DMS79 treated with DMSO at 0.1 percent for 48 hours (cell line): ENCODE measurements at places on chromosomes 5 and 9.

- DNase-seq: no peak
These were observed 110.4 kb downstream of the FBXO4 start for GRCh38 chr5:42035526-42035925.

DNA sequence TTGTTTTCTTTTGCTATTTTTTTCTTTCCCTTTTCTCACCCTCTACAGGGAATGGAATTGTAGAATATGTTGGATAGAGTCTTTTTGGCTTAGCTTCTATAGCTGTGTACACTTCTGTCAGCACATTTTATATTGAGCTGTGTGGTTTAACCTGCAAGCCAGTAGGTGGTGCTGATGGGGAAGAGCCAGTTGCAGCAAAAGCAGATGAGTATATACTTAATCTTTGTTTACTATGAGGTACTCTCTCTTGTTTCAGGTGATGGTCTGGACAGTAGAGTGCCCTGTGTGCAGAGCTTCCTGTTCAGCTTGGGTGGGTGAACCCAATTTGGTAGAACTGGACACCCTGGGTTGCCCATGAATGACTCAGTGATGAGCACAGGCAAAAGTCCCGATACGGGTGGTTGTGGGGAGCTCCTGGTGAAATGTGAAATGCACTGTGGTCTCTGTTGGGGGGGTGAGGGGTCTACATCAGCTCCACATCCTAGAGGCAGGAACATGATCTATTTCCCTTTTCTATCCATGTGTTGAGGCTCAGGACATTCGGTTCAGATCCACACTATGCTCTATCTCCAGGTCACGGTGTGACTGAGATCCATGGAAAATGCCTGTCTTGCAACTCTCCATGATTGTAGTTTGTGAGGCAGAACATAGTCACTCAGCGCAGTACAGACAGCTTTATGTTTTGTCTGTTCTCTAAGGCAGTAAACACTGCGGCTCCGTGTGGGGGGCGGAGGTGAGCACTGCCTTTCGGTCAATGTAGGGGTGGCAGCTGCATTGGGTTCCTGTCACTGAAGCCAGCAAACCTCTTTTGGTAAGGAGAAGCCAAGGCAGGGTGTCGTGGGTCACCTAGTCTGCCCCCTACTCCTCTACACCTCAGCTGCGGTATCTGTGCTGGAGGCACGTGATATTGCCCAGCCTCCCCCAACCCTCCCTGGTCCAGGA is 353.2 kb downstream of the PRR16 start:
- no peak for DNase-seq

GRCh38 chr9:18947892-18948339 is 85.1 kb downstream of the SAXO1 start:
- DNase-seq: no peak

DNA sequence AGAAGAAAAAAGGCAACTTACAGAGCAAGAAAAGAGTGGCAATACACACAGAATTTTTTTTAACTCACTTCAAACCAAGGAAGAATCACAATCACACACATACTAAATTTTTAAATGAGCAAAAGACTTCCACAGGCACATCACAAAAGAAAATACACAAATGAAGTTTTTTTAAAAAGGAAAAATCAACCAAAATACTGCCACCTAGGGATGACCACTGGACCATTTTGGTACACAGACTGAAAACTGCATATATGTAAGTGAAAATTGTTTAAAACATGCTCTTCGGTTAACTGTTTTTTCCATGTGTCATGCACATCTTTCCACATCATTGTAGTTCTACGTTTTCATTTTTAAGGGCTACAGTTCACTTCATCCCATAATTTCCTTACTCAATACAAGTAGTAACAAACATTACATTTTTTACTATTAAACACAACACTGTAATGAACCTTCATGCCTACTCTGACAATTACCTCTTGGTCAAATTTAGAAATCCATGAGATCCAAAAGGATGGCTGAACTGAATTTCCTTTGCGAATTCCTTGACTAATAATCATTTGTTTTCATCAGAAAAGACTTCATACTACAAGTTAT is 79.0 kb downstream of the FBXW11 start:
- no peak for DNase-seq

DNA sequence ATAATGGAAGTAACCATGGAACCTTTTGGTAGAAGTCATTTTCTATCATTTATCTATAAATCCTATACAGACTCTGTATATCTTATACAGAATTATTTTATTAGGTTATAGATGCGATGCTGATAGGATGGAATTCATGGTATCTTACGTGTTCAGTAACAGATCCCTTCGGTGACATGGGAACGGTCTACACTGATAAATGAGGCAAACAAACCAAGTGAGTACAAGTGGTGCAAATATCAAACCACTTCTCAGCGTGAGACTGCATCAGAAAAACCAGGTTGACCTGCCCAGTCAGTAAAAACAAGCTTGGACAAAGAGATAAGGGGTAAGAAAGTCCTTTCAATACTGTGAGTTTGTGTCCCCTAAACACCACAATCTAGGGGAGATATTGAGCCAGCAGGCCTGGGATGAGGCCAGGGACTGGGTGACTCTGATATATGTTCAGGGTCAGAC is 215.5 kb downstream of the GAPVD1 start:
- DNase-seq: no peak

DNA sequence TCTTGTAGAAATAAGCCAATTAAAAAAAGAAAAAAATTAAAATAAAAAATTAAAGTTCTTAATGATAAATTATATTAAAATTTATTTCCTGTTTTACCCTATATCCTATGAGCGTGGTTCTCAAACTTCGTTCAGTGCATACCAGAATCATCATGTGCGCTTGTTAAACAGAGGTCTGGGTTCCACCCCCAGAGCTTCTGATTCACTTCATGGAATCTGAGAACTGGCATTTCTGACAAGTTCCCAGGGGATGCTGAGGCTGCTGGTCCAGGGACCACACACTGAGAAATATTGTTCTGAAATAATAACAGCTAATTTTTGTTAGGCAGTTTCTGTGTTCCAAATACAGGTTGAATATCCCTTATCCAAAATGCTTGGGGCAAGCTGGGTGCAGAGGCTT is 79.3 kb downstream of the TMC1 start:
- no peak for DNase-seq

GRCh38 chr5:83348281-83348780 is 123.2 kb upstream of the VCAN start:
- no peak for DNase-seq

DNA sequence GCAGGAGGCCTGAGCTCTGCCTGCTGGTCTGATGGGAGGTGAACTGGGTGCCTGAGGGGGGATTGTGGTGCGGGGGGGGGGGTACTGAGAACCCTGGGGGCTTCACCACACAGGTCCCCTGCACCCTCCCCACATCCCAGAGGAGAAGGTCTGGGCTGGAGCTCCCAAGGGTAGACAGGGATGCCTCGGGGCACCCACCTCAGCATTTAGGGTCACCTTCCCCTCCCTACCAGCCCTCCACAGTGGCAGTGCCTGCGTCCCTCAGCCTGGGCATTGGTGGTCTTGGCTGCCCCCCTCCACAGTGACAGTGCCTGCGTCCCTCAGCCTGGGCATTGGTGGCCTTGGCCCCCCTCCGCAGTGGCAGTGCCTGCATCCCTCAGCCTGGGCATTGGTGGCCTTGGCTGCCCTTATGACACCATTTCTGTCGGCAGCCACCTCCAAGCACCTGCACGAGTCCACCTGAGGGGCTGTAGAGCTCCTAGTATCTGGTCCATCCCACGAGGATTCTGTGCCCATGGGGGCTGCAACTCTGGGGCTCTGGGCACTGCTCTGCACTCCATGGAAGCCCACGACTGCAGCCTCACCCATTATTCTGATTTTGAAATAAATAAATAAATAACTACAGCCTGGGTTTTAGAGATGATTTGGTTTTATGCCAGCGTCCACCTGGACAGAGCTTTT is 21.5 kb downstream of the NKD2 start:
- DNase-seq: no peak
